Fibroblast of skin of right biceps (primary cell): ENCODE measurements at places on chromosomes 5 and 9.

- DNase-seq: peak; percentile 68
Observed at GRCh38 chr9:84851935-84852585, 182.5 kb downstream of the NTRK2 start.

- DNase-seq: peak; percentile 39
Observed at GRCh38 chr9:116154334-116154975, 864 bp downstream of the PAPPA start.

- DNase-seq: no peak
Observed at GRCh38 chr5:104955479-104955878, 1392.9 kb upstream of the NUDT12 start.

GRCh38 chr9:85030316-85030715 is 360.8 kb downstream of the NTRK2 start:
- DNase-seq: no peak

DNA sequence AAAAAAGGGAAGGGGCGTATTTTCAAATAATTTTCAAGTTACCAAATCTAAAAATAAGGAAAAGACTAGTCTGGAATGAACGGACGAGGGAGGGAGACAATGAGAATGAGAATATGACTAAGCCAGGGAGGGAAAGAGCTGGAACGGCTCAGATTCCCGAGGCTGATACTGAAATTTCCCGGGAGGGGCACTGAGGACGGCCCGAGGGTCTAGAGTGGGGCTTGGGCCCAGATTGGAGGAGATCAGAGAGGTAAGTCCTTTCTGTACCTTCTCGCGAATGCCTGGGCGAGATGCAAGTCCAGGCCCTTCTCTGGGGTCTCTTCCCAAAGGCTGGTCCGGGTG is 3.4 kb upstream of the CCIN start:
- DNase-seq: peak; percentile 72

GRCh38 chr9:12666813-12667212 is 26.4 kb upstream of the TYRP1 start:
- DNase-seq: no peak

GRCh38 chr9:80013891-80014290 is 442.1 kb downstream of the TLE4 start:
- no peak for DNase-seq
